Kidney (tissue), 22 donors: ENCODE measurements at places on chromosomes 5 and 9.

DNA sequence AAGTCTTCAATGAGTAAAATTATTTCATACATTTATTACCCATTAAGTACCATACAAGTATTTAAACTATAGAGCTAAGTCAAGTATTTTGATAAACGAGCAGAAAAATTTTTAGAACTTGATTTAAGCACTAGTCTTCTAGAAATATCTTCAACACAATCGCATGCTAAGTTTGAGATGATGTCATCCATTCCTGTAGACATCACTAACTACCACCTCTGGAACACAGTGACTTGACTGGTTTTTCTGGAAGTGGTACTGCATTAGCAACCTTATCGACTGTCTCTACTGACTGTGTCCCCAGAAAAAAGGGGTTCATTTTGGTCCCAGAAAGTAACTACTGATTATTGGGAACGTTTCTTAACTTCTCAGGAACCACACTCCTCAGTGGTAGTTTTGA lies 69.0 kb downstream of the CDC14B start:
- DNase-seq, result no peak
- H3K4me3 ChIP-seq, result no peak overlapping the region
- H3K4me1 ChIP-seq, result no peaks in the 10 kb centered on the region
- H3K27ac ChIP-seq, result no peak overlapping the region
- H3K27me3 ChIP-seq, result no peaks in the 10 kb centered on the region
- H3K36me3 ChIP-seq, result no peaks in the 10 kb centered on the region

DNA sequence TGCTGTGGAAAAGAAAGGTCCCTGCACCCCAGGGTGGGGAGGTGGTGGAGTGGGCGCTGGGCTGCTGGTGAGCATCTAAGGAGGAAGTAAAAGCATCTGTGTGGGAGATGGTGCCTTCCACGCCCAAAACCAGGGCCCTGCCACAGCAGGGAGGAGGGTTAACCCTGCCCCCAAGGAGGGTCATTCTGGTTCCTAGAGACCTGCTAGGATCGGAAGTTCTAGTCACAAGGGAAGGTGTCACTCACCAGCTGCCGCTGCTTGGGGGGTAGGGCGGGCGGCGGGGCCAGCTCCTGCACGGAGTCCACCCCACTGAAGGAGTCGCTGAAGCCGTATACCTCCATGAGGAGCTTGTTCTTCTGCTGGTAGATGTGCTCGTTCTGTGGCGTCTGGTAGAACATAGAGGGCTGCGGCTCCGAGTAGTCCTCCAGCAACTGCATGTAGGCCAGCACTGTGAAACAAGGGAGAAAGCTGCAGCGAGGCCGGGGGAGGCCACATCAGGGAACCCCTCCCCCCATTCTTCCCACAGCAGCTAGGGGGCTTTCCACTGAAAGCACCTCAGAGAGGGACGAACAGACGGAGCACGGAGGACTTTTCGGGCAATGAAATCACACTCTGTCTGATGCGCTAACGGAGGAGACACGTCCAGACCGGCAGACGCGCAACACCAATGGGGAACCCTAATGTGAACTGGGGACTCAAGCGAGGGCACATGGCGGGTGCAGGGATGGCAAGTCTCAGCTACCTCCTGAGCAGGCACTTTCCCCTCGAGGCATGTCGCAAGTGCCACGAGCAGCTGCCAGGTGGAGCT lies 76.4 kb downstream of the PRRT1B start:
- peaks cover 29% of the 10 kb centered on the region for H3K36me3 ChIP-seq
- H3K4me3 ChIP-seq, result no peak overlapping the region

DNA sequence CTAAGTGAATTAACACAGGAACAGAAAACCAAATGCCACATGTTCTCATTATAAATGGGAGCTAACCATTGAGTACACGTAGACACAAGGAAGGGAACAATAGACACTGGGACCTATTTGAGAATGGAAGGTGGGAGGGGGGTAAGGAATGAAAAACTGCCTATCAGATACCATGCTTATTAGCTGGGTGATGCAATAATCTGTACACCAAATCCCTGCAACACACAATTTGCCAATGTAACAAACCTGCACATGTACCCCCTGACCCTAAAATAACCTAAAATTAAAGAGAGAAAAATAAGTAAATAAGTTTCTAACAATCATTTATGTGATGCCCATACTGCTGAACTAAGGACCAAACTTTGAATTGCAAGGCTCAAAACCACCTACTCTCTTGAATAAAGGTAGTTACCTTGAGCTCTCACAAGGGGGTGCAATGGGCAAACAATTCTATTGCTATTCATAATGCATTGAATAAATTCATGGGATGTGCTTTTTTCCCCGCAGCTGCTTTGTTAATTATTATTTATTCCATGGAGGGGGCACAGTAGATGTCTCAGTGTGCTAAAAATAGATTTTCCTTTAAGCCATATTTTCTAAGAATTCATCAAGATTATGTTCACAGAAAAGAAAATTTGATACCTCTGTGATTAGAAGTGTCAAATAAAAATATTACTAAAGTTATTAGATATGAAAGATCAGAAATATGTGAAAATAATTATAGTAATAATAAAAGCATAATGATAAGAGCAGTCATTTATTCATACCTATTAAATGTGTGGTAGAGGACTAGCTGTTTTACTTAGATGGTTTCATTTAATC lies 76.2 kb upstream of the PTPN3 start:
- H3K27me3 ChIP-seq, result no peaks in the 10 kb centered on the region
- no peak overlapping the region for H3K4me3 ChIP-seq
- no peaks in the 10 kb centered on the region for H3K36me3 ChIP-seq
- H3K4me1 ChIP-seq, result no peaks in the 10 kb centered on the region
- DNase-seq, result no peak

DNA sequence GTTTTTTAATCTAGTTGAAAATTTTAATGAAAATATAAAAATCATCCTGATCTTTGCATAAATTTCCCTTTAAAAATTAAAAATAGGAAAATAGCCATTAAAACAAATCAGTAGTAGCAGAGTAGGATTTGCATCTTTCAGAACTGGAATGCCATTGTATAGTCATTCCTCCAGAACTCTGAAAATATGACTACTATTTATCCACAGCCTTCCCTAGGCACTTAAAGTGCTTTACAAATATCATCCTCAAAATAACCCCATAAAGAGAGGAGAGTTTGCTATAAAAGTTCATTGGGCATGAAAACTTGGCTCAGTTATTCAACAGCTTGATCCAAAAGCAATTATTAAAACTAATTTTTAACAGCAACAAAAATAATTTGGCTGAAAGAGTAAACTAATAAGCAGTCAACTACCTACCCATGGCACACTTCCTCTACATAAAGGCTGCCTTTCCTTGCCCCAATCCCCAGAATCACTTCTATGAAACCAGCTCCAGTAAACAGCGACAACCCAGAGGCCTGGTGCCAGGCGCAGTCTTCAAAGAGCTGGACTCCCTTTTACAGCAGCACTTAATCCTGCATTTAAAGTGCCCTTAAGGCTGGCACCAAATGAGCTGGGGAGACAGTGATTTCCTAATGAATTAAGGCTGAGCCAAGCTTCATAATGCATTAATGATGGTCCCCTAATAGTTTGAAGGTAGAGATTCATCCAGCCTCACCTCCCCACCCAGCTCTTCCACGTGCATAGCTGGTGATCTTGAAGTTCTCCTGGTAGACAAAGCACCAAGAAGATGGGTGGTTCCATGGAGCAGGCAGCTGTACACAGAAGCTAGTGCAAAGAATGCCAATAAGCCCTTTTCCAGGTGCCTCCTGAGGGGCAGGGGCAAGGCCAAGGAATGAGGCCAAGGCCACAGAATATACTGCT lies 36.1 kb downstream of the LHFPL2 start:
- H3K4me3 ChIP-seq, result no peak overlapping the region
- H3K4me1 ChIP-seq, result no peaks in the 10 kb centered on the region
- DNase-seq, result no peak
- H3K27ac ChIP-seq, result no peak overlapping the region

GRCh38 chr5:4581289-4581688 lies 558.8 kb upstream of the ADAMTS16 start:
- DNase-seq, result no peak
- no peak overlapping the region for H3K4me3 ChIP-seq
- no peaks in the 10 kb centered on the region for H3K36me3 ChIP-seq
- H3K27me3 ChIP-seq, result no peaks in the 10 kb centered on the region
- peaks cover 3% of the 10 kb centered on the region for H3K4me1 ChIP-seq

GRCh38 chr5:53476531-53477480 lies 3.6 kb upstream of the FST start:
- H3K4me1 ChIP-seq, result peaks cover 4% of the 10 kb centered on the region
- no peak for DNase-seq
- H3K27me3 ChIP-seq, result peaks cover 4% of the 10 kb centered on the region
- H3K4me3 ChIP-seq, result no peak overlapping the region
- H3K36me3 ChIP-seq, result no peaks in the 10 kb centered on the region
- H3K27ac ChIP-seq, result no peak overlapping the region
